ENCODE measurements at places on chromosomes 3 and 15.

DNA sequence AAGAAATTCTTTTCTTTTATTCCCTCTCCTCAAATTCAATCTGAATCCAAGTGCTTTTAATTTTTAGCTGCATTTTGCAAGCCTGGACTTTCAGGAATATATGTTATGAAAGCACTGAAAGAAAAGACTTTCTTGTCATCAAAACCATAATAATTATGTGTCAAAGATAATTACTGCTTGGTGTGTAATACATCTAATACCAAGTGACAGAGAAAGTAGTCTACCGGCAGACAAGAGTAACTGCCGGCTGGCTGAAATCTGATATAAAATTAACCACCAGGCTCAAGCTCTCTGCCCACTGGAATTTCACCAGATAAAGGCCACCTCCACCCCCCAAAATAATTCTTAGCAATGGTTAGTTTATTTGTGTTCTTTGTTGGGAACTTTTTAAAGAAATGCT, 220.9 kb upstream of the CDIN1 start:
- no peak for DNase-seq

- no peak for DNase-seq
These were observed 156.7 kb upstream of the TLE3 start for GRCh38 chr15:70254311-70254869.

GRCh38 chr15:58142827-58143461, 4.8 kb downstream of the AQP9 start:
- DNase-seq: no peak

DNA sequence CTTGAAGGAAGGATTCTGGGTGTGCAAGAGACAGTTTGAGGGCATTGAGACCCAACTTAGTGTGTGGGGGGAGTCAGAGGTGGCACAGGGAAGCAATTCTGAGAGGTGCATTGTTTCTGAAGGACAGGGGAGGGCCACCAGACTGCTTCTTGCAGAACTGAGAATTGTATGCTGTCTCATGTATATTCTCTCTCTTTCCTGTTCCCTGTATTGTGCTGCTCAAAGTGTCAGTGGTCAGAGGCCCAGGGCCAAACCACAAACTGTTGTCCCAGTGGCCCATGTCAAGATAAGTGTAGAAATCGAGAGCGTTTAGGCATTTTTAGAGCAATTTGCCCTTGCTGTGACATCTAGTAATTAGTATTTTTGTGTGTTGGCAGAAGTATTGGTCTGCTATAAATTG, 567.1 kb downstream of the EDEM1 start:
- DNase-seq: no peak

DNA sequence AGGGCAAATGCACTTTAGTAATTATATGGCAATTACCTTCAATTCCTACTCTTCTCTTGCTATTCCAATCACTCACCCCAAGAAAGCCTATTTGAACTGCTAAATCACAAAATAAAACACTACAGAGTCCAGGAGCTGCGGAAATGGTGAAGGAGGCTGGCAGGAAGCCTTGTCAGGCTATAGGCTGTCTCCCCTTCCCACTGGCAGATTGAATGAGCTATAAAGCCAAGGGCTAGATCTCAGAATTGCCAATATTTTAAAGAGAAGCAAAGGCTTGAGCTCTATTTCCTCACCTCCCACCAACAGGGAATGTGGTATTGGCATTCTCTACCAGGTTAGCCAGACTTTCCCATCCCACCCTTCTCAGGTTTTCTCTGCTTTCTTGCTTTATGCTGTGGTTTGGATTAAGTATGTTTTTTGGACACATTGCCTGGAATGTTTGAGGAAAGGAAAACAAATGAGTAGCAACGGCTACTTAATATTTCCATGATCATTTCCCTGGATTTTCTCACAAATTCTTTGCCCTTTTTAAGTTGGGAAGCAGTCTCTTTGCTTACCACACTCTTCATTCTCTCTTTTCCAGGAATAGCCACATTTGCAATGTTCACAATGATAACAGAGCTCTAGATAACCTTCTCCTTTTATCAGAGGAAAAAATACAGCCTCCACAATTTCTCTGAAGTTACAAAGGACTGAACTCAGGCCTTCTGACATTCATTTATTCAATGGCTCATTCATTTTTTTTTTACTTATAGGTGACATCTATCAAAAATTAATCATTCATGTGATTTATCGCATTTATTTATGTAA, 1125.4 kb downstream of the ROBO1 start:
- DNase-seq: peak; percentile 18

GRCh38 chr15:35987056-35987455, 441.1 kb upstream of the DPH6 start:
- no peak for DNase-seq

- peak; percentile 13 for DNase-seq
These were observed 108.5 kb downstream of the CYP19A1 start for GRCh38 chr15:51229907-51230330.

DNA sequence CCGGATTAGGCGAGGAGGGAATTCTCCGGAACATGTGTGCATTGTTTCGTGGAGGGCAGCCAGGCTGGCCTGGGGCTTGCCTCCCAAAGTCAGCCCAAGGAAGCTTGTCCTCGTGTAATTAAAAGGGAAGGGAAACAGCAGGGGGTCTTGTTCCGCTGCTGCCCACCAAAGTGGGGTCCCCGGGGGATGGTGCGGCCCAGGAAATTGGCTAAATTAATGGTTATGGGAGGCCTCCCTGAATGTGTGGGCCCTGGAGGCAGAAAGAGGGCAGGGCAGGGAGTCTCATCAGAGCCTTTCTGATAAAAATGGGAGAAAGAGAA, 118.1 kb downstream of the OPA1 start:
- DNase-seq: no peak

- DNase-seq: no peak
These were observed 82.2 kb upstream of the SLC6A6 start for GRCh38 chr3:14320219-14320618.

- DNase-seq: no peak
These were observed 246.1 kb downstream of the NR2F2 start for GRCh38 chr15:96576596-96576995.

Measured in astrocyte of the cerebellum (primary cell).